ENCODE measurements at places on chromosomes 5 and 9.

DNA sequence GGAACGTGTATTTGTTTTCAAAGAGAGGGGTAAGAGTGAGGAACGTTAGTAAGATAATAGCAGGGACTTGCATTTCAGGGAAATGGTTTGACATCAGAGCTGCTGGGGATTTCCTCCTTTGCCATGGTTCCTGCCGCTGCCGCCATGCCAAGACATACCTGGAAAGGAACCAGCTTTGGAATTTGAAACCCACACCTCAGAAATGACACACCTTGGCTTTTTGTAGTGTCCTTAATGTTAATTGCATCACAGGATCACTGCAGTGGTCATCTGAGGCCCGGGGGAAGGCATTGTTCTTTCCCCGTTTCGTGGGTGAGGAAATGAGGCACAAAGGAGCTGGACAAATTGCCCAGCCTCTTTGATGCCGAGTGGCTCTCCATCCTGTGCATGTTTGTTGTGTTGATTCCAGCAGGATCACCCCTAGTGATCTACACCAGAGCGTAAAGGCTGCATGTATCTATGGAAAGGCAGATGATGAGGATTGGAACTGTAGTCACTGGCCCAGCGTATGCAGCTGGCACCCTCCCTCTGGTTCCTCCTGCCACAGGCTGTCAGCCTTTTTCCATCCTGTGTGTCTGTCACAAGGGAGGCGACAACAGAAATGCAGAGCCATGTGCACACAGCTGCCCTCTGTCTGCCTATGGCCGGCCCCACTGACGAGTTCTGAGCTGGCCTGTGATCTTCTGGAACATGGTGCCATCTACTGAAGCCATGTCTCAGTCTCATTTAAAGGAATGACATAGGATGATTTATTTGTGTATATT, 37.8 kb downstream of the SLC46A2 start:
- DNase-seq: no peak

DNA sequence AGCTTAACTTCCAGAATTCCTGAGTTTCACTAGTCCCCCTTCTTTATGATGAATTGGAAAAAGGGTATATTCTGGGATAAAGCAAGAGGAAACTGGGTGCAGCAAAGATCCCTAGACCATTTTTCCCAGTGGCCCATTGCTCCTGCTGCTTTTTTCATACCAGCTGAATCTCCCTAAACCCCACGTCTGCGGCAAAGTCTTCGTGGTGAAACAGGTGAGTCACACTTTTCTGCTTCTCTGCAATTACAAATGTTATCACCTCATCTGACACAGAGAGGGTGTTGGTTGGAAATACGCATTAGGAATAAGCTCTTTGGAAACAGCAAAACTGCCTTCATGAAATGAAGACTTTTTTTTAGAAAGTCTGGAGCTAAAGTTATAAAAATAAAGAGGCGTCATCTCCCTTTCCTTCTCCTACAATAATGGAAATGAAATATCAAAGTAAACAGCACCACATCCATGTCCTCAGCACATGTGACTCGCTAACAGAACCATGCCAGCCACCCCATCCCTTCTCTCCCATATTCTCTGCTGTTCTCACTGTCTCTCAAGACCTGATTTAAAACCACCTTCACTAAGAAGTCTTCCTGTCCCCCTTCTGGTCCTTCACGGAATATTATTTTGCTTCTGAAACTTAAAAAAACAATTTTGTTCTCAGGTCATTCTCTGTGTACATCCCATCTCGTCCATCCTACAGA, 39.5 kb upstream of the GLRX start:
- DNase-seq: peak; percentile 23

GRCh38 chr9:98097836-98098235, 21.2 kb downstream of the TRIM14 start:
- peak; percentile 70 for DNase-seq

- no peak for DNase-seq
These were observed 60.1 kb upstream of the CLINT1 start for GRCh38 chr5:157918811-157919742.

DNA sequence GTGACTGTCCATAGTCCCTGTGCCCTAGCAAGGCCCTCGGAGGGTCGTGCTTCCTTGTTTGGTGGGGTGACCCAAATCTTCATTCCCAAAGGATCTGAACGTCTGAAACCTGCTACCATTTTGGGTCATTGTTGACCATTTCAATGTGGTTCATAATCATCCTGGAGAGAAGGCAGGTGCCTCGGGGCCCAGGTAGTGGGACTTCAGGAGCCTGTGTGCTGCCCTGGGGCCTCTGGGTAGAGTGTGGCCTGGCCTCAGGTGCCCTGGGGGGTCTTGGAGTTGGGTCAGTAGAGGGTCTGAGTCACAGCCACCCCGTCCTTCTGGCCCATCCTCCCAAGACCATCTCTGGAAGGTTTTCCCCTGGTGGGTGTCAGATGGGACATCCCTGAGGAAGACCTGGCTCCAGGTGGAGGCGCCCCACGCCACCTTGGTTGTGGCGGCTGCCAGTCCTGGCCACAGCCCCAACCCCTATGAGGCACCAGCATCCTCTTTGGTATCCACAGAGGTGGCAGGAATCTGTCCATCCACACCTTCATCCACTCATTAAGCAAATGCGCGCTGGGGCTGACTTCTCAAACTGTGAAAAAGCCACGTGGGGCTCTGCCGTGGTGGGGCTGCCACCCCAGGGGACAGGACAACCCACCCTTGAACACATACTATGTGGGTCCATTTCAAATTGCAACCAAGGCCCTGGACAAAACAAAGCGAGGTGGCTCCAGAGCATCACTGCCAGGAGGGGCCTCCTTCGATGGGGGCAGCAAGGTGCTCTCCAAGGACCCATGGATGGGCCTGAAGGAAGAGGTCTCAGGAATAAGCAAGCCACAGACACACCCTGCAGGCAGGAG, 41.6 kb upstream of the FCN1 start:
- DNase-seq: no peak

DNA sequence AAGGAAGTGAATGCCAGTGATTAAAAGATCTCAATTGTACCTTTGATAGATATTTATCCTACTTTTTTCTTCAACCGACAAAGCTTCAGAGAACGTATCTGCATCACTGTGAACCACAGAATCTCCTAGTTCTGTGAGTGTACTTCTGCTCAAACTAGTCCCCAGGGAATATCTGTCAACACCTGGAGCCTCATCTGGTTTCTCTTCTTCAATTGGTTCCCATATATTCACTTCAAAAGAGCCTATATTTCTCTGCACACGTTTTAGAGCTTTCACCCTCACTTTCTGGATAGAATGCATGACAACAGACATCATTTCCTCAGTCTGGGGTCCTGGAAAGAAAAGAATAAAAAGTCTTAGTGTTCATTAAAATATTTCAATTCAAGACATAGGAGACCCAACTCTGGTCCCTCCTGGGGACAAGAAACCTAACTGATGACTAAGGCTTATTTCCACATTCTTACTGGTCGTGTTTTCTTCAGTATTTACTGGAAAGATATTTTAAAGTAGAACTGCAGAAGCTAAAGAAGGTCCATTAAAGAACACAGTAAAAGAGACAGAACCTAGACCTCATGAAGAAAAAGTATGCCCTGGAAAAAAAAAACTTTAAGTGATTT, 64.3 kb downstream of the CPLANE1 start:
- DNase-seq: no peak

GRCh38 chr5:125093776-125094175, 347.3 kb upstream of the ZNF608 start:
- DNase-seq: no peak

- DNase-seq: no peak
These were observed at the start of gene INSL4 for GRCh38 chr9:5231212-5231611. INSL4 (plus strand) TSS chr9:5231419; CDS start chr9:5231524, 105 bp downstream.

DNA sequence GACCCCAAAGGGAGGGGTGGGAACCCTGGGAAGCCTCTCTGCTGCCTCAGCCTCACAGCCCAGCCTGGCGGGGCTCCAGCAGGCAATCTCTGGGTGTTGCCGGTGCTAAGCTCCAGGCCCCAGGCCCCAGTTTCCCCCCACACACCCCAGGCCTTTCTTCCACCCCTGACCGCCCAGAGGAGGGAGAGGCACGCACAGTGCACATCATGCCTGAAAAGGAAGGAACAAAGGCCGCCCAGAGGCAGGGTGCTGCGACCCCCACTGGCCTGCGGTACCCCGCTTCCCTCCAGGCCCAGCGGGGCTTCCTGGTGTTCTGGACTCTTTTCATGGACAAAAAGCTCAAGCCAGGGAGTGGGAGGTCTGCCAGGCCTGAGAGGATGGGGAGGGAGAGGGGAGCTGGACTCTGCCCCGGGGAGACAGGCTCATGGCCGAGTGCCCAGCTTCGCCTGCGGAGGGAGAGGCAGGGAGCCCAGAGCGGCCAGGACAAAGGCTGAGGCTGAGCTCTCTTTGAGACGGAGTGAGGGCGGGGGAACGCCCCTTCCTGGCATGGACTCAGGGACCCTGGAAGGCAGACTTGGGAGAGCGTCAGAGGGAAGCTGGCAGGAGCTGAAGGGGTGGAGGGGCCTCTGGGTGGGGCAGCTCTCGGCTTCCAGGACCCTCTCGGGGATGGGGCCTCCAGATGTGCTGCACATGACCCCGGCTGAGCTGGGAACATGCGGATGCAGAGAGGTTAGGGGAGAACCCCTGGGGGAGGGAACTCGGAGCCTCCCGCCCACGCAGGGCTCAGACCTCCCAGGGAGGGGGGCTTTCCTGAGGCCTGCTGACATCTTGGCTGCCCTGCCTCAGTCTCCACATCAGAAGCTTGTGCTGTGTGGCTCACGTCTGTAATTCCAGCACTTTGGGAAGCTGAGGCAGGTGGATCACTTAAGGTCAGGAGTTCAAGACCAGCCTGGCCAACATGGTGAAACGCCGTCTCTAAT, 1.8 kb upstream of the ENTPD2 start:
- DNase-seq: no peak

DNA sequence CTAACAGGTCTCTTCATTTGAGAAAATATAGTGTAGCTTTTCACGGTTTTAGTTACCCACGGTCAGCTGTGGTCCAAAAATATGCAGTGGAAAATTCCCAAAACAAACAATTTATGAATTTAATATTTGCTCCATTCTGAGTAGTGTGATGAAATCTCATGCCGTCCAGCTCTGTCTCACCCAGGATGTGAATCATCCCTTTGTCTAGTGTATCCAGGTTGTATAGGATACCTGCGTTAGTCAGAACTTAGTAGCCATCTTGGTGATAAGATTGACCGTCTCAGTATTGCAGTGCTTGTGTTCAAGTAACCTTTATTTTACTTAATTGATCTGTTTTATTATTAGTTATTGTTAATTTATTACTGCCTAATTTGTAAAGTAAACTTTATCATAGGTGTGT, 41.1 kb downstream of the NDUFS4 start:
- no peak for DNase-seq

- no peak for DNase-seq
These were observed 1201.4 kb upstream of the C9orf72 start for GRCh38 chr9:28774433-28775235.

GRCh38 chr5:43874772-43875171, 271.8 kb downstream of the NNT start:
- no peak for DNase-seq

DNA sequence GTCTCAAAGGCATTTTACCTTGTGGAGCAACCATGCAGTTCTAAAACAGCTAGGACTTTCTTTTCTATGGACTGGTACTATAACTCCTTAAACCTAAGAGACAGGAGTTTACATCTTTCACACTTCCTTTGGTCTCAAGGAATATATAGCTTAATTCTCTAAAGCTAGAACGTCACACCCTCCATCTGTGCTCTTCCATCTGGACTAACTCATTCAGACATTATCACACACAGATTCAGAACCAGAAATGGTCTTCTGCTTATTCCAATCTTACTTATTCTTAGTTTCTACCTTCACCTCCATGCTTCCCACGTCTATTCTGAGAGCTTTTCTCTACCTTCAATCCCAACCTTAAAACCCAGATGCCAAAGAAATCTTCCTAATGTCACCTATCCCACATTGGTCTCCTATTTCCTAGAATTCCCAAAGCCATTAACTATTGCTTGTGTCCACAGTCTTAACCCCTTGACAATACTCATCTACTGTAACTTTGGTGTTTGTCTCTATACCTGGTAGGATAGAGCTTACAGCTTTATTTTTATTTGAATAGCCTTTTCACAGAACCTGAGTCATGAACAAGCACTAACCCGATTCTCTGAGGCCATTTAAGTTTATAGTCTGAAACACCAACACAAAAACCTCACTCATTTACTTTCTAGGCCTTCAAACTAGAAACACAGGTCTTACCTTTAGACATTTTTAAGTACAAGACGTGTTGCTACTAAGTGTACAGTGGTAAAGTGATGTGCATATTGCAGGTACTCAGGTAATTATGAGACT, 22.8 kb downstream of the CSNK1A1 start:
- DNase-seq: no peak

DNA sequence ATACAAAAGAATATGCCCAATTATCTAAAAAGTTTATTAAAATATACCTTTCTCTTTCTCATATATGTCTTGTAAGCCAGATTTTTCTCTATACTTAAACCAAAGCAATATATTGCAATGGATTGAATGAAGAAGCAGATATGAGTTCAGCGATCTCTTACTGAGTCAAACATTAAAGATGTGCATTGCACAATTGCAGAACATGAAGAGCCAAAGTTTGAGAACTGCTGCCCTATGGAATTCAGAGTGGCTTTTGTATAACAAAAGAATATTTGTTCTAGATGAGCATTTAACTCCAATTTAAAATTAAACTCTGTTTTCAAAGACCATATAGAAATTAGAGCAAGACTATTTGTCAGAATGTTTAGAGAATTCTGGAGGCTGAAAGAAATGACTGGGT, 519.0 kb upstream of the DAB2 start:
- DNase-seq: no peak

- DNase-seq: no peak
These were observed 5.3 kb upstream of the GPR21 start for GRCh38 chr9:123028136-123028535.

- no peak for DNase-seq
These were observed 106.7 kb upstream of the PHYKPL start for GRCh38 chr5:178339272-178339671.

DNA sequence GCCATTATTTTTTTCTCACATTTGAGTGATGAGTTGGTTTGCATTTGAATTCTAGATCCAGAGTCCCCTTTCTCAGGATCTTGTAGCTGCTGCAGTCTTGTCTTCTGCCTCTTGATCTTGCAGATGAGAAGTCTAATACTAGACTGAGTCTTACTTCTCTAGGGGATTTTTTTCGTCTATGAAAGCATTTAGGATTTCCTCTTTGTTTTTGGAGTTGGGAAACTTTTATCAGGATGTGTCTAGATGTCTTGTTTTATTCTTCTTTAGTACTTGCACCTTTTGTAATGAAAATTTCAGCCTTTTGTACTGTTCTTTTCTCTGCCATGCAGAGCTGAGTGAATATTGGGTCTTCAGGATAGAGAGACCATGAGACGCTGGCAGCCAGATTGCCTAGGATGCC, 65.4 kb downstream of the ZNF618 start:
- no peak for DNase-seq

GRCh38 chr9:35828716-35829083, at the start of gene FAM221B:
FAM221B (minus strand) TSS chr9:35828732; CDS start chr9:35826161, 2,571 bp downstream.
- peak; percentile 7 for DNase-seq

- DNase-seq: no peak
These were observed 84.2 kb downstream of the GPBP1 start for GRCh38 chr5:57258052-57258451.

Data from CD4-positive, alpha-beta T cell treated with Interleukin-15 for 4 hours (primary cell).